ENCODE measurements at places on chromosomes 13 and 19. TPM values are rescaled to one million over a fixed set of nuclear protein-coding genes. Genes with fewer than 3 reads are reported as not detected.

The ZNF611 gene
- 12.5 TPM for total RNA-seq

The IFNL1 gene
- not detected for total RNA-seq

The SUGP1 gene
- total RNA-seq, result 20.8 TPM

The PSG1 gene
- total RNA-seq, result not detected

The FCGBP gene
- total RNA-seq, result 1.5 TPM

The PLIN5 gene
- total RNA-seq, result 0.15 TPM

The VSIG10L gene
- 1.1 TPM for total RNA-seq

The CEACAM1 gene
- not detected for total RNA-seq

The PEG3 gene
- 4.1 TPM for total RNA-seq

The SYMPK gene
- 33.0 TPM for total RNA-seq

The ZNF888 gene
- total RNA-seq, result 3.0 TPM

The URAD gene
- total RNA-seq, result not detected

The NKPD1 gene
- 1.4 TPM for total RNA-seq

The ELSPBP1 gene
- total RNA-seq, result not detected

The ITGBL1 gene
- 0.65 TPM for total RNA-seq

The UBE2S gene
- 338 TPM for total RNA-seq

The GPR12 gene
- not detected for total RNA-seq

The SIGLEC9 gene
- total RNA-seq, result not detected

The RNF17 gene
- not detected for total RNA-seq

The SELENOV gene
- 6.3 TPM for total RNA-seq

The NUCB1 gene
- 106 TPM for total RNA-seq

The MBD3L2 gene
- not detected for total RNA-seq

The HOMER3 gene
- 32.9 TPM for total RNA-seq

The KLK1 gene
- total RNA-seq, result not detected

The B3GNT3 gene
- 0.06 TPM for total RNA-seq

The DZIP1 gene
- total RNA-seq, result 14.1 TPM

The CXCL17 gene
- not detected for total RNA-seq

The GRIK5 gene
- total RNA-seq, result 0.42 TPM

The ZFR2 gene
- total RNA-seq, result 2.3 TPM

The COX6B2 gene
- total RNA-seq, result not detected

The GRK1 gene
- not detected for total RNA-seq

The MISP3 gene
- 0.29 TPM for total RNA-seq

The SPACA4 gene
- not detected for total RNA-seq

The ZSWIM9 gene
- total RNA-seq, result 3.0 TPM

The IRF3 gene
- total RNA-seq, result 110 TPM

The ZNF681 gene
- total RNA-seq, result 2.2 TPM

The SAE1 gene
- total RNA-seq, result 289 TPM

The PRR12 gene
- total RNA-seq, result 2.5 TPM
